NCI-H2107 (cell line): ENCODE measurements at places on chromosomes 11 and 22.

GRCh38 chr11:8352876-8353505, 89.3 kb upstream of the LMO1 start:
- no peak for DNase-seq

DNA sequence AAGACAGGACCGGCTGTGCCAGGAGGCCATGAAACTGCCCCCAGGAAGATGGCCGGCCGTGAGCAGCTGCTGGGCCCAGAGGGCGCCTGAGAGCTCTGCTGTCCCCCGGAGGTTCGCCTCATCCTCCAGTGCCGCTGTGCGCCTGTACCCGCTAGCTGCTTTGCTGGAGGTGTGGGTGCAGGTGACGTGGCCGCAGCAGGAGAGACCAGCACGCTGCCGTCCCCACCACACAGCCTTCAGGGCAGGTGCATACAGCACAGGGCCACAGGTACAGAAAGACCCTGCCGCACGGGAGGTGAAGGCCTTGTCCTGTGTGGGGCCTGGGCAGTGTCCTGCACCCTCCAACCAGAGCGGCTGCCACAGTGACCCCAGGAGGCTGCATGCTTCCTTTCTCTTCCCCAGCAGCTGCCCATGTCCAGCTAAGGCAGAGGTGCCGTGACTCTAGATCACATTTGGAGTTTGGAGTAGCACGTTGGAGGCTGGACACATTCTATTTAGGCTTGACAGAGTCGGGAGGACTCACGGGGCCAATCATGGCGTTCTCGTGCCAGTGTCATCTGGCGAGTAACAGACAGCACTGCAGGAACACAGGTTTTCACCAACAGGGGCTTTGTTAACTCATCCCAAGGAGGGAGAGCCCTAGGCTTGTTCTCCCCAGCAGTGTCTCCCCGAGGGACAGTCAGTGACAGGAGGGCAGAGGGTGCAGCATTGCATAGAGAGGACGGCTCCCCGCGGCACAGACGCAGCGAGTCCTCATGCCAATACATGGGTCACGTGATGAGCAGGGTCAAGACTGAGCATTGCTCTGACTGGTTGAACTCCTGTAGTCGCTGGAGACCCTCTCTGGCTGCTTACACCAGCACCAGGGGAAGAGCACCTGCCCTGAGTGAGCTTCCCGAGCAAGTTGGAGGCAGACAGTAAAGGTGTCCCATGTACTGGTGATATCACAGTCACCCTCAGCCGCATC, 18.7 kb upstream of the PANX2 start:
- DNase-seq, result no peak

DNA sequence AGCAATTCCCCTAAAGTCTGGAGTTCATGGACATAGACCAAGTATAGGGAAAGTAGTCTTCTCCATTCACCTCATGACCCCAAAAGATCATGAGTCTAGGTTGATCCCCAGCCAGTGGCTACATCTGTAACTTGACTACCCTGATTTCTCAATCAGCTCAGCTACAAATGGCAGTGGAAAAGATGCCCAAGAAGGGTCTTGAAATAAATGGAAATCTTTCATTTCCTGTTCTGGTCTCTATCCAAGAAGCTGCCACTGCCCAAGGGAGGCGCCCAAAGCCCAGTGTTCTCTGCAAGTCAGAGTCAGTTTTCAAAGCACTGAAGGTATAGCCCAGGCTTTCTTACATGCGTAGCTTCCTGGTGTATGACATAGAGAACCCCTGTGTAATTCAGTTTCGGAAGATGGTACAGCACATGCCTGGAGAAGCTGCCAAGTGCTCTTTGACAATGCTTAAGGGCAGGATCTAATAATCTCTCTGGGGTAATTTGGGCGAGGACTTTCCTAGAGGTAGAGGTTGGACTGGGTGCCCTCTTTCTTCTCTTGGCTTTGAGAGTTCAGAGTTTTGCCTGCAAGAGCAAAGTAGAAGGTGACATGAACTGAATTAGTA, 101.1 kb downstream of the ADAMTS15 start:
- DNase-seq, result no peak

DNA sequence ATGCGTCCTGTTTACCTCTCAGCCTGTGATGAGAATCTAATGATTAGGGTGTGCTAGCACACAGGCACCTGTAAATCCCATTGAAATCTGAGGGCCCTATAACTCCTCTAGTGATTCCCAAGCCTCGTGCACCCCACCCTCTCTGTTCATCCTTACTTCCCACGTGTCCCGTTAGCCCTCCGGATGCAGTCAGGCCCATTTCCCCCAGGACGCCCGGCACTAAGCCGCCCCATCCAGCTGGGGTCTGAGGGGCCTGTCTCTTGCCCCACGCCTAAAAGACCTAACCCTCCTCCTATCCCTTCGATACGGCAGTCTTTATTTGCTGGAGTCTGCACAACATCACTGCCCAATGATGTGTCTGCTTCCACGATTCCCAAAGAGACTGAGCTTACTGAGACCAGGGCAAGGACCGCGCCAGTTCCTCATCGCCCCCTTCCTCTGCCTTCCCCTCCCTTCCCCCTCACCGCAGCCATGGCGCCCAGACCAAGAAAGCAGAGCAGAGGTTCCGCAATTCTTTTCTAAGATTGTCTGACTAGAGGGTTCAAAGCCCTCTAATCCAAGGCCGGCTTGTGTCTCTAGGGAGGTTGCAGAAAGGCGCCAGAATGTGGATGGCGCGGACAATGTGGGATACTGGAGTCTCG, 1.1 kb upstream of the FADS2 start:
- DNase-seq, result no peak

GRCh38 chr11:59616396-59616982, 915 bp upstream of the OSBP start:
- no peak for DNase-seq

DNA sequence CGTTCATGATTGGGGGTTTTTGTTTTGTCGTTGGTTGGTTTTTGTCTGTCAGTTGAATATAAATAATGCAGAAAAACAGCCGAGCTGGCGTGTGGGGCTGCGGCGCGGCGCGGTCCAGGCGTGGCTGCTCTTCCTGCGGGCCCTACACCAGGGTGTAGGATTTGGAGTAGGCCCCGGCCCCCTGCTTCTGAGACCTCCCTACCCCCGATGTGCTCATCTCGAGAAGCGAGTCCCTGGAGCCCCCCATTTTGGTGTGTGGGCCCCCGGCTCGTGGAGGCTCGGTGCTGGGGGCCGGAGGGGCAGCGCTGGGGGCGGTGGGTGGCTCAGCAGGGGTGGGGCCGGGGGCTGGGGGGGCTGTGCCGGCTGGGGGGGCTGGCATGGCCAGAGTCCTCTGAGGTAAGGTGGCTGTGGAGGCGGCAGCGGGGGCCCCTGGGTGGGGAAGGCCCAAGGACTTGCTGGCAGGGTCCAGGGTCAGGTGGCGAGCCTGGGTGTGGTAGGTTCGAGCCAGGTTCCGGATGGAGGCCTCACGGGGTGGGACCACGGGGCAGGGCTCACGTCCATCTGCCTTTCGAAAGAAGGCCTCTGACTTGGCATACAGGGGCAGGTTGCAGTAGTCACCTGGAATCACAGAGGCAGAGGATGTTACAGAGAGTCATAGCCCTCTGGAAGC, 100.7 kb downstream of the CEP164 start:
- DNase-seq, result no peak

- DNase-seq, result no peak
These were observed 32.7 kb downstream of the ARHGAP42 start for GRCh38 chr11:100719809-100720221.

- no peak for DNase-seq
These were observed 128.6 kb upstream of the DDI1 start for GRCh38 chr11:103907548-103908455.

DNA sequence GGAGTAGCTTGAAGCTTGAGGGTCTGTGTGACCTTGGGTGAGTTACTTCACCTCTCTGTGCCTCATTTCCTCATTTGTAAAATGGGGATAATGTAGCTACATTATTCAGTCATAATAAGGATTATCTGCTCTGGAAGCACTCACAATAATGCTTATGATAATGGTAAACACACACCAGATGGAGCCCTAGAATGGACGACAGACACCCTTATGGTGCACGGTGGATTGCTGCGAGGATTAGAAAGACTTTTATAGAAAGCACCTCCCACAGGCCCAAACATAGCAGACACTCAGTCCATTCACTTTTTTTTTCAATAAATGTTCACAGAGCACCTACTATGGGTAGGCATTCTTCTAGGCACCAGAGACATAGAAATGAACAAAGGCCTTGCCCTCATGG, 53.8 kb downstream of the LARGE1 start:
- no peak for DNase-seq

GRCh38 chr11:68657021-68657780, 27.1 kb upstream of the GAL start:
- DNase-seq, result no peak

DNA sequence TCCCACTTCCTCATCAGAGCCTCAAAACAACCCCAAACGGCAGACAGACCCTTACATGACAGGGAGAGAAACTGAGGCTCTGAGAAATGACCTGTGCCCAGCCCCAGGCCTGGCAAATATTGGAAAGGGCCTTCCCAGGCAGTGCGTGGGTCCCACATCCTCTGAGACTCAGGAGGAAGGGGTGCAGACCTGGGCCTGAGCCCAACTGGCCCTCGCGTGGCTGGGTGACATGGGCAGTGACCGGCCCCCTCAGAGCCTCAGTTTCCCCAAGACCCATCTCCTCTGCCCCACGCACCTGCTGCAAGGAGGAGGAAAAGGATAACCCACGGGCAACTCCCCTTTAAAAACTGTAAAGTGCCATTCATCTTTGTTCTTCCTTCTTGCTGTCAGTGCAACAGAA, 35.6 kb downstream of the ELFN2 start:
- no peak for DNase-seq

- DNase-seq, result no peak
These were observed 47.8 kb downstream of the MRTFA start for GRCh38 chr22:40588726-40589125.

DNA sequence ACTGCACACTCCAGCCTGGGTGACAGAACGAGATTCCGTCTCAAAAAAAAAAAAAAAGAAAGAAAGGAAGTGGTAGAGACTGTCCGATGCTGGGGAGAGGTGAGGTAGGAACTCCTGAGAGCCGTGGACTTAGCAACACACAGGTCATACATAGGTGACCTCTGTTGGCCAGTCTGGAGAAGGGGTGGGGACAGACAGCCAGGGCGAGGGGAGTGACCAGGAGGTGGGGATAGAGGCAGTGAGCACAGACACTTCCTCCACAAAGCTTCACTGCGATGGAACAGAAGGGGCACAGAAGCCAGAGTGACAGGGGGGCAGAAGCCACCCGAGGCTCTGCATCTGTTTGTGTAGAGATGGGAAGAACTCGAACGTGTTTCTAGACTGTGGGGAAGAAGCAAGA, 47.1 kb downstream of the MYH9 start:
- no peak for DNase-seq

DNA sequence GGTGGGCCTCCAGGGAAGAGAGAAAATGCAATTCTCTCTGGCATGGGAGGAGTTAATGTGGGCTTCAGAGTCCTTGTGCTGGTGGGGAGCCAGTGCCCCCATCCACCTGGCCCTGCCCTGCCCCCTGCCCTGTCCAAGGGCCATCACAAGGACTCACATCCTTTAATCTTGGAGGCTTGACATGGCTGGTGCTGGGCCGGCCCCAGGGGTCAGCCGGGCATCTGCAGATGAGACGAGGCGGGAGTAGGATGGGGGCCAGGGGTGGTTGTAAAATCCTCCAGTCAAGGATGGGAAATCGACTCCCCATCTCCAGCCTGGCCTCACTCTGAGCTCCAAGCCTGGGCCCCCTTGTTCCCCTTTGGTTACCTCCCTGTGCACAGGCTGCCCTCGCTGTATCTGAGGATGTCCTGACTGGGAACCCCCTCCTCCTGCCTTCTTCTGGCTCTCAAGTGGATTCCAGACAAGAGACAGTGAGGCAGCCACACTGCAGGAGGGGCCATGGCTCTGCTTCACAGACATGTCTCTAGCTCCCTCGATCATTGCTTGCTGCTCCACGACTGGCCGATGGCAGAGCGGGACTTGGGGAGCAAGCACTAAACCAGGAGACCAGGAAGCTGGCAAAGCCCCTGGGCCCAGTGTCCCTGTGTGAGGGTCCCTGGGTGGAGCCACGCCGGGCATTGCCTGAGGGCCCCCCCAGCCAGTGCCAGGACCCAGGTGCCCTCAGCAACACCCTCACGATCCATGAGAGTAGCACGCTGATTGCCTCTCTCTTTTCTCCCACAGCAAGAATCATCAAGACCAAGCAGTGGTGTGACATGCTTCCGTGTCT, 1120.5 kb downstream of the BRD1 start:
- no peak for DNase-seq

DNA sequence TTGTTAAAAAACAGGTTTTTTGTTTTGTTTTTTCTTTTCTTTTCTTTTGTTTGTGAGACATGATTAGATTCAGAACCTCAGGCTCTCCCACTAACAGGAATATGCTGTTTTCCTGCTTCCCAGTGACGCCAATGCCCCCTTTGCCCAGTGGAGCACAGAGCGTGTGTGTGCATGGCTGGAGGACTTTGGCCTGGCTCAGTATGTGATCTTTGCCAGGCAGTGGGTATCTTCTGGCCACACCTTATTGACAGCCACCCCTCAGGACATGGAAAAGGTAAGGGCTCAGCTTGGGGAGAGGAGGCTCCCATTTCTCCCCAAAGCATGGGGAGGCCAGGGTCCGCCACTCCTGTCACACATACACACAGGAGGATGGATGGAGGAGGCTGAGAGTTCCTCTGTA, 25.0 kb downstream of the CYB5R2 start:
- no peak for DNase-seq

DNA sequence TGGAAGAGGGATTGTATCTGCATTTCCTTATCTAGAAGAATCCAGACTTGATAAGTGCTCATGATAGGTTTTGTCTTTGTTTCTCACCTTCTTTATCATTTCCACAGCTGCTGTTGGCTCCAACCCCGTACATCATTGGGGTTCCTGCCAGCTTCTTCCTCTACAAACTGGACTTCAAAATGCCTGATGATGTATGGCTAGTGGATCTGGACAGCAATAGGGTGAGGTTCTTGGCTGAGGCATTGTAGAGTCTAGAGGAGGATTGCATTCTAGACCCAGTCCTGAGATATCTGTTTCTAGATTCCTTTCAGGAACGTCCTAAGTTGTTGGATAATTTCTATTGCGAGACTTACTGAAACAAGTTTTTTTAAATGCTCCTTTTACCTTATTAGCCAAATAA, 8.1 kb downstream of the MADD start:
- DNase-seq, result no peak

DNA sequence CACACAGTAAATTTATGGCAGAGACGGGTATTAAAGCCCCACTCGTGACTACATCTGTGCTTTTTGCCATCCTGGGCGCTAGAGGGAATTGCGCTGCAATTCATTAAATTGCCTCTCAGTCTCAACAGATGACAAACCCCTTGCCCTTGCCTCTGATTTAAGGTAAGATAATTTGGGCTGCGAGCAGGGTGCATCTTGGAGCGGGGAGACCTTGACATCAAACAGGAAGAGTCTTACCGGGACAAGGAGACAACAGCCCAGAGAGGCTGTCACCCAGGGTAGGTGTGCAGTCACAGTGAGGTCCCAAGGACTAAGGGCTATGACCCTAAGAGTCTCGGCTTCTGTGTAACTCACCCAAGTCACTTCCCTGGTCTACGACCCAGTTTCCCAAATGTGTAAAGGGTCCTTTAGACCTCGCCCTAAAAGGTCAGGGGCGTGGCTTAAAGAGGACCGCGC, 449 bp upstream of the TOM1 start:
- no peak for DNase-seq
